ENCODE measurements at places on chromosomes 4 and X.

DNA sequence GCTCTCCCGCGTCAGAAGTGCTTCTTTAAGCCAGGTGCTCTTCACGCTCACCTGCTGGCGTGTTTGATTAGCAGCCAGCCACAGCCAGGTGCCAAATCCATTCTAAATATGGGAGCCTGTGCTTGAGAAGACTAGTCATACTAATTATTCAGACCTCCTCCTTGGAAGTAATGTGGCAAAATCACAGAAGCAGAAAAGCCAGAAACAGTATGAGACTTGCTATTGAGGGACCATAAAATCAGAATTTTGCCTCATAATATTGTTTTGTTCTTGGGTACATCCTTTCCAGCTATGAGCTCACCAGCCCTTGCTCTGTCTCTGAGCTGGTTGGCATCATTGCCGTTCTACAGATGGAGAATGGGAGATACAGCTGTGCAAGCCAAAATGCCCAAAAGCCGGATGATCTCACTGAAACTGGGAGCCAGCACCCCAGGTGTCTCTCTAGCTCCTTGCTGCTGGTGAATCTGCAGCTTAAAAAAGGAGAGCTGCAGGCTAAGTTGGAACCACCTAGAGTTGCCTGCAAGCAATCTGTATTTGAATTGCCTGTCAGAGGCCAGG lies 205.4 kb downstream of the SHROOM3 start:
- DNase-seq, result no peak

DNA sequence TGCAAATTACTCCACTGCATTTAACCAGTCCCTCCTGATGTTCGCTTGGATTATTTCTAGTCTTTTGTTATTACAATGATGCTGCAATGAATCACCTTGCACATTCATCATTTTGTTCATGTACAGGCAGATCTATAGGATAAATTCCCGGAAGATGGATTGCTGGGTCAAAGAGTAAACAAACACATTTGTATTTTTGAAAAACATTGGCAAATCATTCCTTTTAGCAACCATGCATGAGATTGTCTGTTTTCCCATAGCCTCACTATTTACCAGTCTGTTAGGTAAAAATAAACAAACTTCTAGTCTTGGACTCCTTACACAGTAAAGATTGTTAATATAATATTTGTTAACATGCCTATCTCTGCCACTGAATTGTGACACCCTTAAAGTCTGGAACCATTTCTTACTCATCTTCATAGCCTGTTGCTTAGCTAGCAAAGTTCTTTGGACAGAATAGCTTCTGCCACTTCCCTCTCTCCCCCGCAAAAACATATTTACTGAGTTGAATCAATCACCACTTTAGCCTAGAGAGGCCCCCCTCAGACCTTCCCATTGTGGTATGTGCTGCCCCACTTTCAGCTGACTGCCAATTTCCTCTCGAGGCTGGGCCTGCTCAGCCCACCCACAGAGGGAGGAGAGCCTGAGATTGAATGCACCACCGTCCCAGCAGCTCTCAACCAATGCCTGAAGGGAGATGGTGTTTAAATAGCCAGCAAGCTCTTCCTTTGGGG lies 108.4 kb upstream of the ATXN3L start:
- DNase-seq, result peak; percentile 6

- DNase-seq, result no peak
Measured at GRCh38 chrX:28966331-28966730, 379.1 kb downstream of the IL1RAPL1 start.

DNA sequence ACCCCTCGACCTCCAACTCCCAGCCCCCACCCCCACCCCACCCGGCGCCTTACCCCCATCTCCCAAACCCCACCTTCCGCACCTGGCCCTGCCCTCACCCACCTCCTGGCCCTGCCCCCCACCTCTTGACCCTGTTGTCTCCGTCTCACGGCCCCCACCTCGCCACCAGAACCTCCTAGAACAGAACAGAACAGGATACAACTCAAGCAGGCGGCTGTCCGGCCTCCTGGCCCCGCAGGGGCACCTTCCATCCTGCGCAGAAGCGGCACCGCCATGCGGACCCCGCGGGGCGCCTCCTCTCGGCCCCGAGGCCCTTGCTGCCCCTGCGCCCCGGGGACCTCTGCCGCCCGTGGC lies 354 bp downstream of the CTAG2 start:
- no peak for DNase-seq

DNA sequence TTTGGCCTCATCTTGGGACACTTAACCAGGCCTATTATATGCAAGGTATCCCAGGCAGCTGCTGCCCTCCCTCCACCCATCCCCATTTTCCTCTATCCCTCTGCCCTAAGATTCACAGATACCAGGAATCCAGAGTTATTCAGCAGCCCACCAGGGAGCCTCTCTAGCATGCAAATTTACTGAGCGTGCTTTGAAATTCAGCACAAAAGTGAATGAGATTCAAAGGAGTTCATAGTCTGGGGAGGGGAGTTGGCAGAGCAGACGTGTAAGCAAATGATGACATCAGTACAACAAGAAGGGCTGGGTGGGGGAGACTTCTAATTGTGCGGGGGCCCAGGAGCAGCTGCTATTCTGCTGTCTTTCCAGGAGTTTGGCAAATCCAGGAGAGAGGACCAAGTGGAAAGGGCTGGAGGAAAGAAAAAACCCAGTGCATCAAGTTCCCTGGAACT lies 1.7 kb upstream of the MTM1 start:
- DNase-seq, result no peak

DNA sequence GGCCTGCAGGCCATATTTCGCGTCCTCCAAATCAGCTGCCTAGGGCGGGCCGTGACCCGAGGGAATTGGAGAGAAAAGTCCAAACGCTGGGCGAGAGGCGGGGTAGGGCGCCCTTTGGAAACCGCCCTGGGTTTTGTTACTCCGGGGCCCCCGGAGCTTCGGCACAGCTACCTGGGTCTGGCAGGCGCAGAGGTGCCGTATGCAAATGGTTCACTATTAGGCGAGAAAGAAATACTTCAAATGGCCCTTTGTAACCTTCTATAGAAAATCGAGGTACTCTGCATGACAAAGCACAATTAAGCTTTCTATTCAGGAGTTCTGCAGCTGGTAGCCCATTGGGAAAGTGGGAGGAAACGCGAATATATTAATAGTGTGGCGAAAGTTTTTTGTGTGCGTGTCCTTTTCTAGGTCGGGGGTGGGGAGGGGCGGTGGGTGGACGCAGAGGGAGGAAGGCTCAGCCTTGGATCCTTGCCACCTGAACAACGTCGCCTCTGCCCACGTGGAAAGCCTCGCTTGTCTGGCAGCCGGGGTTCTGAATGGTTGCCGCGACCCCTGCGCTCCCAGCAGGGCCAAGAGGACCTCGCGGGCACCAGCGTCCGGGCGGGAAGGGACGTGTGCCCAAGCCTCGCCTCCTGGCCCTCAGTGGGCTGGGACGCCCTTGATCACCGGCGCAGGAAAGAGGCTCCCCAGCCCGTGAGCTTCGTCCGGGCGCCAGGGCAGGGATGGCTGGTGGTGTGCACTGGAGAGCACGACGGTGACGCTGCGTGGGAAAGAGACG lies 9.5 kb downstream of the GSX2 start:
- DNase-seq, result no peak

- DNase-seq, result no peak
Measured at GRCh38 chr4:105059337-105059736, 87.3 kb upstream of the TET2 start.

DNA sequence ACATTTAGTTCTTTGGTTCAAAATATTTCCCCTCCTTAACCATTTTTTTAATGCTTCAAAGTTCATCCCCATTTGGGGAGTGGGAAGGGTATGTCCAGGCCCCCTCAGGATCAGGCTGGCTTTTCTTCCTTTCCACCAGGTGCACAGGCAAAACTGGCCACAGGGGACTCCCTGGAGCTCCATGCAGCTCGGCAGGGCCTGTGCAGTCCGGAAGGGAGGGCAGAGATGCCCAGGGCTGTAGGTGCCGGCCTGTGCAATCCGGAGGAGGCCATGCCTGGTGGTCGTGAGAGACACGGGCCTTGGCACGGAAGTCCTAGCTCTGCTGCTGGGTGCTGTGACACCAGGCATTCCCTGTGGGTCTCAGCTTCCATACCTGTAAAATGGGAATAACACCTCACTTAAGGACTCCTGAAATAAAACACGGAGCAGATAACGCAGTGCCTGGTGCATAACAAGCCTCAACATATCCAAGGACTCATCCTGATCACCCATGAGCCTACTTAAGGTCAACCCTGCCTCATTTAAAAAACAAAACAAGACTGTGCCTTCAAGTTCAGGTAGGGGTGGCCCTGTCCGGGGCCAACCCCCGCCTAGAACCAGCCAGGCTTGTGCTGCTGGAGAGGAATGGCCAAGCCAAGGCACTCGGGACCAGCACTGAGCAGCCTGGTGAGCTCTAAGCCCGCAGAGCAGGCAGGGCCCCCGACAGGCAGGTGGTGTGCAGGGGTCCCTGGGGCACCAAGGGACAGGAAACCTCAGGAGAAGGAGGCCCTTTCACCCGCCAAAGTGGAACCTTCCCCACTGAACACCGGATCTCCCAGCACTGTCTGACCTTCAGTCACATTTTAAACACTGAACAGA lies 21.2 kb upstream of the CYP4V2 start:
- no peak for DNase-seq

DNA sequence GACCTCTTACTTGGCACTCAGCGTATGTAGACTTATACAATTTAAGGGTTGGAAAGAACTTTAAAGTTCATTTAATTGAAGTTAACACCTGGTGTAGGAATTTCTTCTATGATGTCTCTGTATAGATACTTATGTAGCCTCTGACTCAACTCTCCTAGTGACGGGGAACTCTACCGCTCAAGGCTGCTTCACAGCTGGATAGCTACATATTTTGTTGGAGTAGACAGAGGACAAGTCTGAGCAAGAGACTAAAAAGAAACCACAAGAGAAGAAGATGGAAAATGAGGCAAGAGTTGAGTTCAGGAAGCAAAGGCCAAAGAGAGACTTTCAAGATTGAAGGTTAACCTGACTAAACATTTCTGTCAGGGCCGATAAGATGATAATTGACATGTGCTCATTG lies 52.6 kb downstream of the GPR50 start:
- no peak for DNase-seq

GRCh38 chr4:138567696-138568095 lies 325.5 kb upstream of the SLC7A11 start:
- no peak for DNase-seq

DNA sequence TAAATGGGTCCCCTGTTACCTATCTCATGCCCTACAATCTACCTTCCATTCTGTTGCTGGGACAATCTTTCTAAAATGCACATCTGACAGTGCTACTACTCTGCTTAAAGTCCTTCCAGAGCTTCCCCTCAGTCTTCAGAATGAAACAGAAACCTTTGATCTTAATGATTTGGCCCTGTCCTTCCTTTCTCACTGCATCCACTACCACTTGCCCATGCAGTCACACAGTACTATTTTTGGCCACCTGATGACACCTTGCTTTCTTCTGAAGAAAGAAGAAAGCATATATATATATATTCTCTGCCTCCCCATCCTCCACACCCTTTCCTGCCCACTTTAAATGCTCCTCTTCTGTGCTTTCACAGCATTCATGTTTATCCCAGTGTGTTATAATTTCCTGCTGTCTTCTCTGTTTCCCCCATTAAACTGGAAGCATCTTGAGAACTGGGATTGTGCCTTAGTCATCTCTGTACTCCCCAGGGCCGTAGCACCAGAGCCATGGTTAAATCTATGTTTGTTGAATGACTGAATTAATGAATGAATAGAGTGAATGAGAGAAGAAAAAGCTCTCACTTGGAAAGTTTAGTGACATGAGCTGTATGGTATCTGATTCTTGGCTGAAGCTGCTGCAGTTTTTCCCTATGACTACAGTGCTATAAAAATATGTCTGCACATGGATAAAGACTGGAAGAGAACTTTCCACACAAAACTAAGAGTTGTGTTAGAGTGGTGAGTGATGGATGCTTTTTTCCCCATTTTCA lies 56.2 kb downstream of the RTL9 start:
- no peak for DNase-seq

DNA sequence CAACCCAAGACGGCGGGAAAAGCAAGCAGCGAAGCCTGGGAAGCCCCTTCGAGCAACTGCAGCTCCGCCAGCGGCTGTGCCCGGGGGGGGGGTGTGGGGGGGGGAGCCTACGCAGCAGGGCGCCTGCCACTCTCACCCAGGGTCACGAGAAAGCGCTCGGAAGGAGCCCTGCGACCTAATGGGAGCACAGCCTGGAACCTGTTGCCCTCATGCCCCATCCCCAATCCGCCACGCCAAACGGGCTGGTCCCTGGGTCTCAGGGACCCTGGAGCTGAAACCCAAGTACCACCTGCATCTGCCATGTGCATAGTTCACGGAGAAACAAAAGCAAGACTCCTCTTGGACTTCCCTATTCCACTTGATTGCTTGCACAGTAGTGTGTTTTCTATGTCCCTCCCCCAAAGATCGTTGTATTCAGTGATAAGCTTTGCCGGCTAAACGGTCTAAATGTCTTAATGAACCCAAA lies 359 bp upstream of the GAB3 start:
- DNase-seq, result no peak

DNA sequence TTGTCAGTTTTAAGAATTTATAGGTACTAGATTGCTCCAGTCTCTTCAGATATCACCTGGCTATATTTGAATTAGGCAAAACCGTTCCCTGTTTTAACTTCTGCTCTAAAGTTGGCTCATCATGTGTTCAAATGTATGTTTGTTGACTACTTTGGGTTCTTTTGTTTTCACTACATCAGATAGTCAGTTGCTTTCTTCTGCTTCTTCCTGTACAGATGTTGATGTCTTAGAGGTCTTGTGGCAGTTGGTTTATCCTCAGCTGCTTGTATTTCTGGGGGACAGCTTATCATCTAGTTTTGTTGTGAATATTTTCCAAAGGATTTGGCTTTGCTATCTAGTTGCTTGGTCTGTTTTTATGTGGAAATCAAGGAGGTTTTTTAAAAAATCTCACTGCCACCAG lies 28.0 kb downstream of the TBC1D19 start:
- no peak for DNase-seq

DNA sequence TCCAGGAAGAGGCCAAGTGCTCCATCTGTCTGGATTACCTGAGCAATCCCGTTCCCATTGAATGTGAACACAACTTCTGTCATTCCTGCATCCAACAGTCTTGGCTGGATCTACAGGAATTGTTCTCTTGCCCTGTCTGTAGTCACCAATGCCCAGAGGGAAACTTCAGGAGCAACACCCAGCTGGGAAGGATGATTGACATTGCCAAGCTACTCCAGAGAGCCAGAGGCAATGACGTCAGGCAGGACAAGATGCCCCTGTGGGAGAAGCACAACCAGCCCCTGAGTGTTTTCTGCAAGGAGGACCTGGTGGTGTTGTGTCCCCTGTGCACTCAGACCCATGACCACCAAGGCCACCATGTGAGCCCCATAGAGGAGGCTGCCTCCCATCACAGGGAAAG lies 21.3 kb upstream of the TRIM60 start:
- DNase-seq, result no peak

- peak; percentile 75 for DNase-seq
Measured at GRCh38 chrX:10173331-10173900, 16.6 kb downstream of the CLCN4 start.

- no peak for DNase-seq
Measured at GRCh38 chr4:28378109-28378830, 1517.6 kb downstream of the STIM2 start.
